ENCODE measurements at places on chromosomes 11 and 22.

GRCh38 chr11:111718436-111718835 is 47.8 kb downstream of the PPP2R1B start:
- no peak for DNase-seq

- DNase-seq: no peak
Measured at GRCh38 chr22:23520863-23521440, 59.1 kb downstream of the IGLL1 start.

- no peak for DNase-seq
Measured at GRCh38 chr11:85951049-85951405, 95.8 kb downstream of the CCDC83 start.

DNA sequence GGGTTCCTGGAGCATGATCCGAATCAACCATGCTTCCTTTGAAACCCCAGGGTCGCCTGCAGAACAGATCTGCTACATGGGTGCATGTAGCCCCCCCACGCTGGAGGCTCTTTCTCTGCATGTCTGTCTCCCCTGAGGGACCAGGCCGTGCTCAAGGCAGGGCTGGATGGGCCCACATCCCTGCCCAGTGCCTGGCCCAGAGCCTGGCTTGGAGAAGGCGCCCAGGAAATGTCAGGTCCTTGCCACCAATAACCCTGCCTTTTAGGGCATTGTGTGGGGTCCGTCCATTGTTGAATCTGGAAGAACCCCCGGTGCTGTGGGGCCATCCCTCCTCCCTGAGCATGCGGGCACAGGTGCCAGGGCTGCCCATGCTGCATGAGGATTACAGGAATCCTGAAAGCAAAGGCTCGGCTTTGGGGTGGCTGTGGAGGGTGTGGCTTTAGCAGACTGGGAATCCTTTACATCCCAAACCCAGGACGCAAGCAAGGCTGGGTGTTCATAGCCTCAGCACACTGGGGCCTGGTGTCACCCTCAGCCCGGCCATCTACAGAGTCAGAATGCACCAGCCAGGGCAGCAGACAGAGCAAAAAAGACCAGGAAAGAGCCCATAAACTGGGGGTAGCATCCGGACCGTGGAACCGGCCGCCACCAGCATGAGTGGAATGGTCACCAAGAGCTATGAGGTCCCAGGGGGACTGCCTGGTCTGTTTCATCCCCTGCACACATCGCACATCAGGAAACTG is 48.2 kb downstream of the RTL6 start:
- no peak for DNase-seq

DNA sequence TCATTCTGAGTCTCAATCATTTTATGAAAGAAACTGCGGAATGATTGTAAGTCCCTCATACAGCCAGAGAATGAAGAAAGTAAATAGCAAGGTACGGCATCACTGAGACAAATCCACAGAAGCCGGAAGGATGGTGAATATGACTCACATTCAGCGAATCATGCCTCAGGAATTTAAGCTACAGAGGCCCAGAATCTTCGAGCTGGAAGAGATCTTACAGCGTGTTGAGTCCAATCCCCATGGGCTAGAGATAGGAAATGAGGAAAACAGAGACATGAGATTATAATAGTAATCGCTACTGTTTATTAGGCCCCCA is 173.2 kb downstream of the KIF18A start:
- DNase-seq: no peak

GRCh38 chr11:46050003-46050461 is 71.2 kb downstream of the PHF21A start:
- peak; percentile 21 for DNase-seq

- DNase-seq: no peak
Measured at GRCh38 chr22:25167834-25168601, 31.6 kb upstream of the CRYBB3 start.

- DNase-seq: no peak
Measured at GRCh38 chr11:61266602-61267001, 25.6 kb downstream of the PGA5 start.

DNA sequence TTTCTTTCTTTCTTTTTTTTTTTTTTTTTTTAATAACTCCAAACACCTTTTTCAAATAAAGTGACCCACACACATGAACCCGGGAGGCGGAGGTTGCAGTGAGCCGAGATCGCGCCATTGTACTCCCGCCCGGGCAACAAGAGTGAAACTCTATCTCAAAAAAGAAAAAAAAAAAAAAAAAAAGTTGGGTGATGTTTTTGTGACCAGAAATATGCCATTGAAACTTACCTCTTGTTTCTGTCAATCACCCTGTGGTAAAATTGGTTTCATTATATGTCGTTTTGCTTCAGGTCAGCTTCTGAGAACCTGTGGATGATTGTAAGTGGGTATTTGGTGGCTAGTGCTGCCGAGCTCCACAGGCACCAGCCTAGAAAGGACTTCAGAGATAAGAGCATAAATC is 238.8 kb downstream of the TBC1D22A start:
- no peak for DNase-seq

GRCh38 chr22:38353142-38353629 is 36.0 kb upstream of the CSNK1E start:
- peak; percentile 18 for DNase-seq

GRCh38 chr11:42237701-42238235 is 778.3 kb upstream of the LRRC4C start:
- DNase-seq: no peak

DNA sequence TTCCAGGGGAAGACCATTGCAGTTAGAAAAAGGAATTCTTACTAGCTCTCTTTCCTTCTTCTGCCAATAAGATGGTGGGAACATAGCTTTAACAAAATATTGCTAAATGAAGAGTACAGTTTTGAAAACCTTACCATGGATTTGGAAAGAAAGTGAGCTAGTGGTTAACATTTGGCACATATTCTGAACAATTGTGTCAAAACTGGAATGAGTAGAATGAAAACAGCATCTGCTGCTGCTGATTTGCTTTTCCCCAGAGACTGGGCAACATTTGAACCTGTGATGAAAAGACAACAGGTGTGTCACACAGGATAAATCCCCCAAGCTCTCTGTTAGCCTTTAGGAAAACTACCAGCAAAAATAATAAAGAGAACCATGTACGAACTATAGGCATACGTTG is 761.4 kb downstream of the KCNA4 start:
- no peak for DNase-seq

- no peak for DNase-seq
Measured at GRCh38 chr22:47107431-47107830, 345.0 kb downstream of the TBC1D22A start.

DNA sequence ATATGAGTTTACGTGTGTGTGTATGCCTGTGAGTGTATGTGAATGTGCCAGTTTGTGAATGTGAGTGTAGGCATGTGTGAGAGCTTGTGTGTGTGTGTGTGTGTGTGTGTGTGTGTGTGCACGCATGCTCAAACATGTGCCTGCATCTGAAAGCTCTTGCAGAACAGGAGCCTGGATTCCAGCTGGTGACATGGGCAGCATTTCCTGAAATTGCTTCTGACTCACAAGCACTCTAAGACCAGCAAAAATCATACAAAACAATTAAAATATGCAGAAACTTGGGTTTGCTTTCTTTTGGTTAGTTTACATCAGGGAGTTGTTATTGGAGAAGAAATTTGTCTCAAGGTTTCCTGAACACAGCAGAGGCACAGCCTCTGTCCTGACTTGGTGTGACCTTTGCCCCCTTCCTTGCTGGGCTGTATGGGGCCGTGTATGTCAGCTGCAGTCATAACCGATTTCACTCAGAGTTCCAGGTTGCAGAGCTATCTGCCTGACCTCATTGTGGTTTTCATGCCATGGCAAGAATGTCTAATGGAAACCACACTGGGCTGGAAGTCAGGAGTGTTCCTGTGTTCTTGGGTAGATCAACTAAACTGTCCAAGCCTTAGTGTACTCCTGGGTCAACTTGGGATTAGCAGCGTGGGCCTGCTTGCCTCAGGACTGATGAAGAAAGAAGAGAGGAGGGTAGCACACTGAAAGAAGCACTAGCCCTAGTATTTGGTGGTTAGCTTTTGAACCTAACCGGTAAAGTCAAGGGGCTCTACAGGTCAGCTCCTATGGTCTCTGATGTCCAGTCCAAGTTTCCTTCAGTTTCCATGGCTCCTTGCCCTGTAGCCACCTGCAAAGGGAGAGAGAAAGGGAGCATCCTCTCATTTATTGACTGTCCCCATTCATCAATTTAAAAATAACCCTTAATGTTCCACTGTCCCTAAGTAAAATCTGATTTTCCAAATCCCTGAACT is 143.7 kb downstream of the SNX19 start:
- peak; percentile 4 for DNase-seq

DNA sequence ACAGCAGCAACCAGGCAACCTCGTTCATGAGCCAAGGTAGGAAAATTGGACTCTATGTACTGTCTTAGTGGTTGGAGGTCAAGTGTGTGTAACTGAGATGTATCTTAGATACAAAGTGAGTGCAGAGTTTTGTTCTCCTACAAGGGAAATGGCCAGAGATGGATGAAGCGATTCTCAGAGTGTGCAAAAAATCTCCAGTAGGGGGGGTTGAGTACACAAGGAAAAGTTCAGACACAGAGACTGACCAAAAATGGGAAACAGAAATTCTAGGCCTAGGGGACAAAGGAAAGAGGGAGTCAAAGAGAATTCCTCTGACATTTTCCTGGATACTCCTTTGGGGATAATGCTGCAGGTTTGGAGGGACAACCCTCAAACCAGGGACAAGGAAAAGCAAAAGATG is 38.2 kb upstream of the OR5AK2 start:
- peak; percentile 5 for DNase-seq

DNA sequence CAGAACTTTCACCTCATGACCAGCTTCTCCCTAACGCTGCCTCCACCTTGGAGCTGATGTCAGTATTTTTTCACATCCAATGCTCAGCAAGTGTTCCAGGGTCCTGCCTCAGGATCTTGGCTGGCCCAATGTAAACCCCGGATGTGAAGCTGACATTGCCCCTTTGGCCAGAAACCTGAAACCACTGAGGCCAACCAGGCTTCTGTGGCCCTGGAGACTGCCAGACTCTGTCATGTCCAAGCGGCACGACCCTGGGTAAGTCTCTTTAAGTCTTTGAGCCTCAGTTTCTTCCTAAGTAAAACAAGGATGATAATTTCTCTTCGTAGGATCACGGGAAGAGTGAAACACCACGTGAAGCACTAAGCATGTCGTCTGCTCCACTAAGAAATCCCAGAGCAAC is 22.8 kb downstream of the SERPIND1 start:
- DNase-seq: no peak

DNA sequence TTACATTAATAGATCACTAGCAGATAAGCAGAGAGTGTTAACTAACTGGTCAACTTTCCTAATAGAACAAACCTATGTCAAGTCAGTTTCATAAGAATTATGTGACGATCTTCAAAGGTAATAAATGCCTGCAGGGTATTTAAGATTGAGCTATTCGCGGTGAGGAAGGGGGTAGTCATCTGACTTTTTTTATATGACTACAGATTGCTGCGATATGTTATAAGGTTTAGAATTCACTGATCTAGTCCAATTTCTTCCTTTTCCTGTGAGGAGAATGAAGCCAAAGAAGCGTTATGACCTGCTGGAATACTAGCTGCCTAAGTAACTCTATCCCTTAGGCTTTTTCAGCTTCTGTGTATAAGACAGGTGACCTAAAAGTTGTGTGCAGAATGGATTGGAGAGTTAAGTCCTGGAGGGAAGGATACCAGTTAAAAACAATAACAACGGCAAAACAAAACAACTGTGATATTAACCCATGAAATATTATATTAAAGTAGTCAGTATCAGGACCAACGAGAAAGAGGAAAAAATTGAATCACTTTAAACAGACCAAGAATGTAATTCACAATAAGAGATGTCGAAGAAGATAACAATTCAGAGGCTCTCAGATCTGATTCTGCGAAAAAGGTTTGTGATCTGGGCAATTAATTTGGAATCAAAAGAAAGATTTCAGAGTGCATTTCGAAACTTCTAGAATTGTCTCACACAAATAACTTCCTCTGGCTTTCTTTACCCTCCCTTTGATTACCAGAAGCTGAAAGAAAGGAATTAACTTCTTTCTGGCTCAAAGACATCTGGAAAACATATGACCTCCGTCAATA is 630 bp downstream of the CASP4 start:
- no peak for DNase-seq

DNA sequence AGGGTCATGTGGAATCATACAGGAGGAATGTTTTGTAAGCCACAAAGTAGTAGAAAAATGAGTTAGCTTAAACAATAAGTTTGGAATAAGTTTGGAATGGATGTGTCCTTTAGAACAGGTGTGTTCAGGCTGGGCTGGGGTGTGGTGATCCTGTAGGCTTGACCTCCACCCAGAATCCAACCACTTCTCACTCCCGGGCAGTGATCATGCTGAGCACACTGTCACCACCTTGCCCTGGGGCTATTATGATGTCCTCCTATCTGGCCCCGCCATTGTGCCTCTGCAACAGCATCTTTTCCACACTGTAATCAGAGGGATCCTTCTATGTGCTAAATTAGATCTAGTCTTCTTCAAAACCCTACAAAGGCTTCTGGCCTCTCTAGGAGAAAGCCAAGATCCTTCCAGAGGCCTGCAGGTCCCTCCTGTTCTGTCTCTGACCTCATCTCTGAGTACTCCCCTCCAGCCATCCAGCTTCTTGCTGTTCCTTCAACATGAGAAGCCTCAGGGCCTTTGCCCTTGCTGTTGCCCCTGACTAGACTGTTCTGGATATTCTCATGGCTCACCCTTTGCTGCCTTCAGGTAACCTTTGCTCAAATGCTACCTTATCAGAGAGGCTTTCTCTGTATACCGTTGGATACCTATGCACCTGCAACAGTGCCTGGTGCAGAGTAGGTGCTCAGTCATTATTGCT is 18.8 kb upstream of the ACCSL start:
- no peak for DNase-seq

DNA sequence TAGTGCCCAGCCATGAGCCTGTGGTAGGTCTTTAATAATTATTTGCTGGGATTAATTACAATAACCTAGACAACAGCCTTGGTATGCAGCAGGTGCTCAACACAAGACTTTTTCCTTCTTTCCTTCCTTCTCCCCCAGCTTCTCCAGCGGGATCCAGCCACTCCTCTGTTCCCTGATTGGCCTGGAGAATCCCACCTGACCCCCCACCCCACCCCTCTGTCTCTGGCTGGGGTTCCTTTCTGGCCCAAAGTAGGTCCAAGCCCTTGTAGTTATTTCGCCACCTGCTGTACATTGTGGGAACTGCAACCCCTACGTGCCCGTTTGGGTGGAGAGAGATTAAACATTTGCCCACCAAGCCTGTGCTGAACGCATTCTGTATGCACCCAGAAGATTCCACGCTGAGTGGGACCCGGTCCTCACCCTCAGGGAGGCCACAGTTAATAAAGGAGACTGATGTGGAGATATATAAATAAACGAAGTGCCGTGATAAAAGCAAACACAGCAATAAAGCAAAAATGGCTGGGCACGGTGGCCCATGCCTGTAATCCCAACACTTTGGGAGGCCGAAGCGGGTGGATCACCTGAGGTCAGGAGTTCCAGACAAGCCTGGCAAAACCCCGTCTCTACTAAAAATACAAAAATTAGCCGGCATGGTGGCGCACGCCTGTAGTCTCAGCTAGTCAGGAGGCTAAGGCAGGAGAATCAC is 32.1 kb upstream of the DGKZ start:
- DNase-seq: peak; percentile 70

GRCh38 chr11:34600339-34601084 is 20.4 kb upstream of the EHF start:
- DNase-seq: no peak

GRCh38 chr11:94305146-94305545 is 766 bp downstream of the IZUMO1R start:
- DNase-seq: no peak

- DNase-seq: no peak
Measured at GRCh38 chr11:9330387-9331384, 16.3 kb upstream of the TMEM41B start.

All from Kasumi-1 (cell line).